Stimulated activated naive B cell treated with anti-CD40 and anti-IgM and Interleukin-4, amounts not matched to agents 10 μg/mL and 1 μg/mL and 100 μg/mL, for 72 hours (primary cell): ENCODE measurements at places on chromosomes 1 and 21.

GRCh38 chr21:26883768-26884167 is 38.6 kb upstream of the ADAMTS1 start:
- DNase-seq = no peak

GRCh38 chr1:60402216-60402615 is 328.6 kb upstream of the C1orf87 start:
- DNase-seq = no peak

DNA sequence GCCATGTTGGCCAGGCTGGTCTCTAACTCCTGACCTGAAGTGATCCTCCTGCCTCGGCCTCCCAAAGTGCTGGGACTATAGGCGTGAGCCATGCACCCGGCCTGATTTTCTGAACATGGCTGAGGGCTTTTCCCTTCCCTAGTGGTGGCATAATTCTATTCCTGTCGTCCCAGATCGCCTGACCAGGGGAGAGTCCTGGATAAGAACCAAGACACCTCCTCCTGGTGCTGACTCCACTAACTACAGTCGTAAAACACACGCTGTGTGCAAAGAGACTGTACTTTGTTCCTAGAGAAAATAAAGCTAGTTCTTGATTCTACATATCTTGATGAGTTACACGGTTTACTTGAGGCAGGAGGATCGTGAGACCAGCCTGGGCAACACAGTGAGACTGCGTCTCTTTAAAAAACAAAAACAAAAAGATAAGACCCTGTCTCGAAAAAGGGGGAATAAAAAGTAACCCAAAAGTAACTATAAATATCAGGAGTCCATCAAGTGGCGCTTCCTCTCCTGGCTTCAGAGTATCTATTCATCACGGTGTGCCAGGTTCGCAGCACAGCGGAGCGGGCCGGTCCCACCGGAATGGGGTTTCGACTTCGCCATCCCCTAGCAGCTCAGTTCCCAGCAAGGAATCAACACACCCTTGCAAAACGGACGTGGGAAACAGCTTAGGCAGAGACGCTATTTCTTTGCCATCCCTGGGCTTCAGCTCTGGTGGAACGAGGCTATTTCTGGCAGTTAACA is 973 bp downstream of the SDF4 start:
- no peak for DNase-seq

DNA sequence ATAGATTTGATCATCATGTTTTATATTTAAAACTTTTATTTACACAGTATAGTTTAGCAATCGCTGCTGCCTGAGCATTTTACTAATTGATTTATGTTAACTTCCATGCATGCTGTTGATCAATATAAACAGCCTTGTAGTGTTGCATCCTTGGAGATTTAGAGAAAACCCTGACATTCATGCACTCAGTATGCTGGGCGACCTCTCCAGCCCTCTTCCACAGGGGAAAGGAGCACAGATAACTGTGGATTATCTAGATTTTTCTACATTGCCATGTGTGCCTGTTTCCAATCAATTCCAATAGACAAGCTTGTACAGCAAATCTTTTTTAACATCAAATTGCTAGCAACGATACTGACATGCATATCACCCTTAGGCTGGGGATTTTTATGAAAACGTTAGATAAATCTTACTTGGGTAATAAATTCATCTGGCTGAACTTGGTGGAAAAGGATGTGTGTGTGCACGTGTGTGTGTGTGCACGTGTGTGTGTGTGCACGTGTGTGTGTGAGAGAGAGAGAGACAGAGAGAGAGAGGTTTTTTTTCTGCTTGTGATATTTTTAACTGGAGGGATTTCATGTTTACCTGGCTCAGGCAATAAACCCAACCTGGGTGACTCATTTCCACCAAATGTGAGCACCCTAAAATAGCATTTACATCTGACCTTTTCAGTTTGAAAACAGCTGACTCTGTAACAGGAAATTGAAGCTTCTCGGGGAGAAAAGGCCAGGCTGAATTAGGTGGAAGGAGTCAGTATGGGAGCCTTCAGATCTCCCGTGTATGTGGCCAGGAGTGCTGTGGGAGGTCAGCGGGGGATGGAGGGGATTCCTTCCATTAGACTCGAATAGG is 339.8 kb downstream of the PRDM2 start:
- no peak for DNase-seq

DNA sequence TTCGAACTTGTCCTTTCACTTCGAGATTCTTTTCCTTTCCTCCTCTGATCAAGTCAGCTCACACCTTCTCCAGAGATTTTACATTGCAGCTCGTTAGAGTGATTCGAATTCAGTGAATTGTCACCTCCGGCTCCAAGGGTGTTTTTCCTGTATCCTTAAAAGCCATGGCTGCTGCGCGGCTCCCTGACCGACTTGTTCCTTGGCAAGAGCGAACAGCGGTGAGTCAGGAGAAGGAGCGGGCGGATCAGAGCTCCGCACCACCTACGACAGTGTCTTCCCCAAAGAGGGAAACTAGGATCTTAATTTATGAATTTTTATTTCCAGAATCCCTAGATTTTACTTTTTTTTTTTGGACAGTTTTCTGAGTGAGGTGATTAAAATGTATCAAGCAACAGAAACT is 204.4 kb upstream of the ADGRL2 start:
- no peak for DNase-seq

DNA sequence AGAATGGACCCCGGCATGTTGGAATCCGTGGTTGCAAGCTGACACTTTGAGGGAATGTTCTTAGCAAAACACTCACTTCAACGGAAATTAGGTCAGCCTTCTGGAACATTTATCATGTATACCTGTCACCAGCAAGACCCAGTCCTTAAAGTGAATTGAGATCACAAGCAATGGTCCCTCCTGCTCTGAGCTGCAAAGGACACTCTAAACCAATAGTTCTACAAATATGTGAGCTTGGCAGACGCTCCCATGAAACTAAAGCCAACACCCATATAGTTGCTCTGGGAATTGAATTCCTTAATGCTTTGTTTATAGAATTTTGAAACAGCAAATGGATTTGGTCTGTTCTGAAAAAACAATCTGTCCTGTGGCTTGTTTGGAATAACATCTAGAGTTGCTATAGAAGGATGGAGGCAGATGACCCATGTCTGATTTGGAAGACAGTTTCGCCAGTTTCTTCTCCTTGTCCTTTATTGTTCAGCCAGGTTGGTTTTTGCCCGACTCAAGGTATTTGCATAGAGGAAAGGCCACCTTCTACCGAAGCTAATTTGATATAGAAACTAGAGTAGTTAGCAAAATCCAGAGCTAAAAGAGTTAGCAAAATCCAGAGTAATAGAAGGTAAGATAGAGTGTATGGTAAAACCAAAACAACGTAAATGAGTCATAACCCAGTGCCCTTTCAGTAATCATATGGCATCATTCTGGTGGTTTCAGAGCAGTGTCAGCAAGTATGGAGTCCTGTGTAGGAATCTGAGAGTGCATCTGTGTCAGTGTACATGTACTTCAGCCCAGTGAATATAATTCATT is 236.2 kb downstream of the NFIA start:
- DNase-seq = peak; percentile 9

DNA sequence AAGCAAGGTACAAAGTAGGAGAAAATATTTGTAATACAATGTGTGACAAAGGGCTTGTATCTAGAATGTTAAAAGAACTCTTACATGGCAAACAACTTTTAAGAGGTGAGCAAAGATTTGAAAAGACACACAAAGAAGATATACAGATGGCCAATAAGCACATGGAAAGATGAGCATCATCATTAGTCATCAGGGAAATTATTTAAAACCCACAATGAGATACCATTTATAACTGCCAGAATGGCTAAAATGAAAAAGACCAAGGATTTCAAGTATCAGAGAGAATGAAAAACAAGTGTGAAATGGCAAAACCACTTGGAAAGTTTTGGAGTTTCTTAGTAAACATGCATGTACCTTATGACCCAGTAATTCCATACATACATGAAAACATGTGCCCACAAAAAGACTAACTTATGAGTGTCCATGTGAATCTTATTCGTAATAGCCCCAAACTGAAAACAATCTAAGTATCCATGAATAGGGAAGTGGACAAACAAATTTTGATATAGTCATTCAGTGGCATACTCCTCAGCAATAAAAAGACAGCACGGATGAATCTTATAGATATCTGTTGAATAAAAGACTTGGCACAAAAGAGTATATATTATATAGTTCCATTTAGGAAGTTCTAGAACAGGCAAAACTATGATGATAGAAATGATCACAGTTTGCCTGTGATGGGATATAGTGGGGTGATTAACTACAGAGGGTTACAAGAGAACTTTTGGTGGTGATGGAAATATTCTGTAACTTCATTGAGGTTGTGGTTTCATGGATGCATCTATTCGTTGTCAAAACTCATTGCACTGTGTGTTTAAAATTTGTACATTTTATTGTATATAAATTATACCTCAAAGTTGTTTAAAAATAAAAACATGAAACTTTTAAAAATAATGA is 82.0 kb downstream of the DISP1 start:
- no peak for DNase-seq

- DNase-seq = no peak
Observed at GRCh38 chr1:107678993-107679392, 286.0 kb downstream of the VAV3 start.

- no peak for DNase-seq
Observed at GRCh38 chr1:109635862-109636200, 16.2 kb downstream of the AMPD2 start.

DNA sequence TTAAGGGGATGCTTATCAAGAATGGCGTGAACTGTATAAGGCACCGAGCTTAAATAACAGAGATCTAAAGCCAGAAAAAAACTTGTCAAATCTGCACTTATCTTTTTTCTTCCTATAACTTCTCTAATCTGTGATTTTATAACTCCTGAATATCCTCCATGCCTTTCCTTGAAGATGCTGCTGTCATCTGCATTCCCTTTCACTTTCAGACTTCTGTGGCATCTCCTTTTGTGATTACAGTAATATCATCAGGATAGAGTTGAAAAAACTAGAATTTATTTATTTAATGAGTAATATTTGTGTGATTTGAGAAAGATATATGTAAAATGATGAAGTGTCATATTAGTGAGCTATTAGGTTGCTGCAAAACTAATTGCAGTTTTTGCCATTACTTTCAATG is 357.8 kb upstream of the PTBP2 start:
- DNase-seq = no peak

DNA sequence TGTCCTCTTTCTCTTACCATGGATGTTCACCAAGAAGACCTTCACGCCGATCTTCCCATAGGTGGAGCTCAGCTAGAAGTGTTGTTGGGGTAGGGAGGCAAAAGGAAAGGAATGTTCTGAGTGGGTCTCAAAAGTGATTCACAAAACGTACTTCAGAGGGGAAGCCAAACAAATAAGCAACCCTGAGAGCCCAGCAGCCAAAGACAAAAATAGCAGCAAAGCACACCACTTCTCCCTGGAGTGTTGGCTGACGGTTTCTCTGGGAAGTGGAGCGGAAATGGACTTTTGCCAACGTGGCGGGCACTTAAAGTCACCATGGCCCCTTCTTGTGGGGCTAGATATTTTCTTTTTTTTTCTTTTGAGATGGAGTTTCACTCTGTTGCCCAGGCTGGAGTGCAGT is 23.1 kb downstream of the SLC26A9 start:
- DNase-seq = no peak

DNA sequence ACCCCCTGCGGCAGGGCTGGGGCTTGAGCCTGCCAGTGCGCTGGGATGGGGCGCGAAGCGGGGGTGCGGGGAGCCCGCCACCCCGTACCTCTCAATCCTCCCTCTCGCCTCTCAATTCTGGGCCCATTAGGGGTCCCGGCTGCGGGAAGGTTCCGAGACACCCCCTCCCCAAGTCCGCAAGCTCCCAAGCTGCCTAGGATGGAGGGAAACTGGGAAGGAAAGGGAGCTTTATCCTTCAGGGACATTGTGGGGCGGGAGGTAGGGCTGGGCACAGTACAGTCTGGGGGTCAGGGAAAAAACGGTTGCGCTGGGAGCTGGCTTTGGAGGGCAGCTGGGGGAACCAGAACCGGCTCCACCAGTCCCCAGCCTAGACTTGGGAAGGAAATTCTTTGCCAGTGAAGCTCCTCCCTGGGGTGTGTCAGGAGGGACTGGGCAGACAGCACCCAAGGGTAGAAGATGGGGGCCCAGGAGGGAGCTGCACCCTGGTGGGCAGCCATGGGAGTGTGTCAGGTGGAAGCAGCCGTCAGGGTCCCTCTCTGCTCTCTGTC is 904 bp downstream of the GJB3 start:
- DNase-seq = no peak

DNA sequence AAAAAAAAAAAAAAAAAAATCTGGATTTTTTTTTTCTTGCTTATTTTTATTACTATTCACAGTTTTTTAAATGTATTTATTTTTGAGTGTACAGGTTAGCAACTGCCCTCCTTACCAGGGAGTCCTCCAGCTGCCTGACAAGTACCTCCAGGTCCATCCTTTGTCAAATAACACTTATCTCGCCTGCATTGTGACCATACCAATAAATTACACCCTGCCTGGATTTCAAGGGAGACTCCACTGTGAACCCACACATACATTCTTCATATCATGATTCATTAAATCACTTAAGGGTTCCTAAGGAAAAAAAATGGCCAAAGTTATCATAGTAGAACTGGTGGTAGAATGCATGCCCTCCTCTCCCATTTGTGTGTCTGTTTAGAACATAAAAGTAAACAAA is 38.4 kb downstream of the EEIG2 start:
- no peak for DNase-seq

- DNase-seq = no peak
Observed at GRCh38 chr1:194684636-194685035, 1498.2 kb upstream of the B3GALT2 start.

DNA sequence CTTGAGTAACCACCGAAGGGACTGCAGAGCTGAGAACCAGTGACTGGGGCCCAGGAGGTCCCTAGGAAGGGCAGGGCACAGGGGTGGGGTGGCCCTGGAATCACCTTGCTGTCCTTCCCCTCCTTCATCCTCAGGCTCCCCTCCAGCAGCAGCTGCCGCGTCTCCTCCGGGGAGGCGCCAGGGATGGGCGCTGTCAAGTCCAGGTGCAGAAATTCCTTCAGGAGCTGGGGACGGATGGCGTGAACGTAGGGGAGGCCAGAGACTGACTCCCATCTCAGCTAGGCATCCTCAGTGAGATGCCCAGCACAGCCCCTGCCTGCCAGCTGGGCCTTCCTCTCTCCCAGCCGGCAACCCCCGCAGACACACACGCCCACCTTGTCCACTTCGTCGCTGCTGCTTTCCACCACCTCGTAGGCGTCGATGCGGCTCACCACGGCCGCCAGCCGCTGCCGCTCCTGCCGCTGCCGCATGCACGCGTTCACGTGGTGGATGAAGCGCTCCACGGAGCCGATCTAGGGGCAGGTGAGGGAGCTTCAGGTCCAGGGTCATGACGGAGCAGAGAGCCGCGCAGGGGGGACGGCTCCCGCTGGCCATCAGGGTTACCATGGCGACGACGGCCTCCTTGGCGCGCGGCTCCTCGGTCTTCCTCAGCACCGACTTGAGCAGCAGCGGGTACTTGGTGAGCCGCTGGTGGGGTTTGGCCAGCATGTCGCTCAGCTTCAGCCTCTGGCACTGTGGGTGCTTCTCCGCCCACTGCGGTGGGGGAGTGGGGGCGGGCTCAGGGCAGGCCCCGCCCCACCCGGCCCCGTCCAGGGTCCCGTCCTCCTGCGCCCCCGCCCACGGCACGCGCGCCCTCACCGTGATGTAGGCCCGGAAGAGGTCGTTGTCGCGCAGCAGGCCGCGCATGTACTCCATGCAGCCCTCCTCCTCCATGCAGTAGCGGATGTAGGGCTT is 4.4 kb upstream of the TNFRSF25 start:
- DNase-seq = no peak

GRCh38 chr1:234731569-234732085 is 121.6 kb upstream of the IRF2BP2 start:
- DNase-seq = no peak

- no peak for DNase-seq
Observed at GRCh38 chr21:45496968-45497845, 45.0 kb downstream of the SLC19A1 start.
